Glutamatergic neuron (in vitro differentiated cells): ENCODE measurements at places on chromosomes 1 and 21. TPM values are rescaled to one million over a fixed set of nuclear protein-coding genes. Genes with fewer than 3 reads are reported as not detected.
A peak's percentile ranks its signal among the peaks of the same experiment; 100 is the strongest.

BNIPL gene
- 1.4 TPM for total RNA-seq

FAM163A gene
- not detected for total RNA-seq

ADAMTS1 gene
- 1.1 TPM for total RNA-seq

AMY1C gene
- not detected for total RNA-seq

GJA9 gene
- not detected for total RNA-seq

TRIM46 gene
- 30.4 TPM for total RNA-seq

DTL gene
- 7.4 TPM for total RNA-seq

PALMD gene
- total RNA-seq, result 5.1 TPM

TDRD10 gene
- not detected for total RNA-seq

RHOU gene
- 79.7 TPM for total RNA-seq

TNNT2 gene
- not detected for total RNA-seq

OR6K3 gene
- total RNA-seq, result not detected

DNA sequence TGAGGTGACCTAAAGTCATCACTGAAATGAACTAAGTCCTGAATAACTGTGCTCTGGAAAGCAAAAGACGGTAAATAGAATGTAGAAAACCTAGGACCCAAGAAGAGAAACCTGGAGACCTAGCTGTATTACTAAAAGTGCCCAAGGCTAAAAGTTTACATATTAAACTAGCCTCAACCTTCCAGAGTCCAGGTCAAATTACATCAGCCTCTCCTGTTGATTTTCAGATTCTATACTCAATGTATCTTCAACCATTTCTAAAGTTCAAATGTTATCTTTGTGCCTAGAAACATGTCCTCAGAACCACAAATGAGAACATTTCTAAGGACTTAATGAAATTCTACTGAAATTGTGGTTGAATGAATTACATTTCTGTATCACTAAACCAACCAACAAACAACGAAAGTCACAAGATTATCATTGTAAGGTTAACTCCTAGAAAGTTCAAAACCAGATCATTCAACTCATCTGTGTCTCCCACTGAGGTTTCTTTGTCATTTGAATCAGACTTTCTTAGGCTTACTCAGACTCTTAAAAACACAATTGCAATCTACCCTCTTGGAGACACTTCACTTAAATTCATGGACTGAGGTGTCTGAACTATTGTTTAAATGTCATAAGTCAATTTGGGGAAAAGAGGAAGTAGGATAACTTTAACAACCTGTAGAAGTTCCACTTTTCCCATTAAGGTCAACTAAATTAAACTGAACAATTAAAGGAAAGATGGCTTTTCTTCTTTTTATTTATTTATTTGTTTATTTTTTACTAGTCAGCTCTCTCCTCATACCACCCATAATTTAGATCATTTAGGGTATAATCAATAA lies 207.7 kb downstream of the BARHL2 start:
- no peaks in the 10 kb centered on the region for H3K36me3 ChIP-seq
- H3K4me3 ChIP-seq, result no peak overlapping the region
- H3K27me3 ChIP-seq, result no peaks in the 10 kb centered on the region
- peaks cover 4% of the 10 kb centered on the region for H3K4me1 ChIP-seq
- H3K27ac ChIP-seq, result no peak overlapping the region
- DNase-seq, result no peak

DNA sequence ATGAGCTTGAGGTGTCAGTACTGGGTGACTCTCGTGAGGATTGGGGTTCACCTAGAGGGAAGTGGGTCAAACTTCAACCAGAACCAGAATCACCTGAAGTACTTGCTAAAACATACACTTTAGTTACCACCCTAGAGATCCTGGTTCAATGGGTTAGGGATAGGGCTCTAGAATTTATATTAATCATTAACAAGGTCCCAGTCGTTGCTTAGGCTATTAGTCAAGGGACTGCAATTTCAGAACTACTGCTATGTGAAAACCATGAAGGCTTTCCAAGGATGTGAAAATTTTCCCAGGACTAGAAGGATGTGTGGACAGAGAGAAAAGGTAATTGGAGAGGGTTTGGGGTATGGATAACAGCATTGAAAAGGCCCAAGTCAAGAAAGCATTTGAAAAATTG lies 162.6 kb downstream of the GRIK1 start:
- no peak for DNase-seq
- H3K36me3 ChIP-seq, result no peaks in the 10 kb centered on the region
- H3K4me1 ChIP-seq, result no peaks in the 10 kb centered on the region
- no peak overlapping the region for H3K4me3 ChIP-seq
- H3K27ac ChIP-seq, result no peak overlapping the region

DNA sequence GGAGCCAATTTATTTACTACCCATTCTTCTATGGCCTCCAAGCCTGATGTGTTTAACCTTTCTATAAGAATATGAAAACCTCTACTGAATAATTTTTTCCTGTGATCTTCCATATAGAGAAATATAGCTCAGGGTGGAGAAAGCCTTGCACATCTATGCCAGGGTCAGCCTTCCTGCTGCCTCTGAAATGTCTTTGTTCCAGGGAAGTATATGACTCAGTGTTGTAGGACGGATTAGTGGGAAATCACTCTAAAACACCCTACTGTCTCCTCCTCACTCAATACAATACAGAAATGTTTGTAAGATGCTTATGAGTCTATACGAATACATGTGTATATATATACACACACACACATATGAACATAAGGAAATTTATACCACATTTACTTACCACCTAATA lies 1044.9 kb downstream of the BRINP3 start:
- H3K27me3 ChIP-seq, result no peaks in the 10 kb centered on the region
- H3K27ac ChIP-seq, result no peak overlapping the region
- H3K36me3 ChIP-seq, result no peaks in the 10 kb centered on the region

DNA sequence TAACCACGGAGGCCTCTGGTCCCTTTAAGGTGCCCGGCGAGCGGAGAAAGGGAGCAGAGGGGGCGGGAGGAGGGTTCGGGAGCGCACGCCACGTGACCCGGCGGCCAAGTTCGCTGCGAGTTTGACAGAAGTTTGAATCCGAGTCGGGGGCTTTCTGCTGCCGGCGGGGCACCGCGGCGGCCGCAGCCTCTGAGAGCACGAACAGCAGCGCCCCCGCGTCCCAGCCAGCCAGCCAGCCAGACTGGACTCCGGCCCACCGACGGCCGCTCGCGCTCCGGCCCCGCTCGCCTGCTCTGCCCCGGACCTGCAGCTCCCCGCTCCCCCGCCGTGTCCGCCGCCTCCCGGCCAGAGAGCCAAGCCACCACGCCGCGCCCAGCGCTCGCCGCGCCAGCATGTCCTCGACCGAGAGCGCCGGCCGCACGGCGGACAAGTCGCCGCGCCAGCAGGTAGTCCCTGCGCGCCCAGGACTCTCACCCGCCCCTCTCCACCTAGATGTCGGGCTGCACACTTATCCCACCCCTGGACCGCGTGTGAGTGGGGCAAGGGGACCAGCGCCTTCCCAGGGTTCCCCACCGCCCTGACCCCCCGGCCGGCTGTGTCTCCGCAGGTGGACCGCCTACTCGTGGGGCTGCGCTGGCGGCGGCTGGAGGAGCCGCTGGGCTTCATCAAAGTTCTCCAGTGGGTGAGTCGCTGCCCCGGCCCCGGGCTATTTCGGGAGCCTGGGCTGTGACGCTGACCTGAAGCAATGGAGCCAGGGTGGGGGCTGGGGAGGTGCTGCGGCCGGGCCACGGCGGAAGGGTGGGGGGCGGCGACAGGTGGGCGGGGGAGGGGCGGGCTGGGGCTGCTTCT lies at the start of gene SYPL2:
SYPL2 (plus strand) TSS at position 95 of the 849 bp plus-strand sequence; CDS start at position 393, 298 bp downstream.
- no peaks in the 10 kb centered on the region for H3K4me1 ChIP-seq
- H3K36me3 ChIP-seq, result no peaks in the 10 kb centered on the region
- DNase-seq, result peak; percentile 48
- H3K27me3 ChIP-seq, result peaks cover 12% of the 10 kb centered on the region

GRCh38 chr1:1400576-1401456 lies 1.7 kb upstream of the CCNL2 start:
- peak overlapping the region; percentile 75 for H3K27ac ChIP-seq
- H3K27me3 ChIP-seq, result peaks cover 3% of the 10 kb centered on the region
- no peaks in the 10 kb centered on the region for H3K36me3 ChIP-seq
- H3K4me3 ChIP-seq, result peak overlapping the region; percentile 93

GRCh38 chr1:4854367-4854766 lies 200.0 kb downstream of the AJAP1 start:
- H3K4me1 ChIP-seq, result no peaks in the 10 kb centered on the region
- H3K4me3 ChIP-seq, result no peak overlapping the region
- DNase-seq, result no peak
- no peaks in the 10 kb centered on the region for H3K36me3 ChIP-seq

DNA sequence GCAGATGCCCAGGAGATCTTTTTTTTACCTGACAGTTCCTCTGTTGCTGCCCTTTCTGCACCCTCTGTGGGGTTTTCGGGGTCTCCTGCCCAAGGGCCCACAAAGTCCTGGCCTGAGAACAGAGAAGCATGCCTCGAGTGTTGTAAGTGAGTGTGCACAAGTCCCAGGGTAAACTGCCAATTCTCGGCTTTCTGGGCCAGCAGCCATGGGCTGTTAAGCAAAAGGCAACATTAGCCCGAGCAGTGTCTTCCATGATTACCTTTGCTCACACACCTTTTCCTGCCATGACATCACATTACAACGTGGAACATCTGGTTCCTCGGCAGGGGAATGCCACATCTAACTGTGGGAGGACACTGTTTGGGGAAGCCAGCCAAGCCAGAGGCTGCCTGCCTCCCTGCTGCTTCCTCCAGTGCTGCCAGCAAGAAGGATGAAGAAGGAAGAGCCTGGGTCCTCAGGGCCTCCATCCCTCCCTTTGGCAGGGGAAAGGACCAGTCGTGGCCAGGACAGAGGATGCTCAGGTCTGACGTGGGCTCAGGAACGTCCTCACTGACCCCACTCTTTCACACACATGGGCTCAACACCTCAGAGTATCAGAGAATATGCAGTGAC lies 485.9 kb downstream of the OMA1 start:
- H3K36me3 ChIP-seq, result no peaks in the 10 kb centered on the region
- no peaks in the 10 kb centered on the region for H3K4me1 ChIP-seq
- H3K27me3 ChIP-seq, result peaks cover 5% of the 10 kb centered on the region
- H3K27ac ChIP-seq, result no peak overlapping the region
- no peak for DNase-seq
- H3K4me3 ChIP-seq, result no peak overlapping the region

- H3K4me3 ChIP-seq, result no peak overlapping the region
- no peaks in the 10 kb centered on the region for H3K27me3 ChIP-seq
- H3K36me3 ChIP-seq, result no peaks in the 10 kb centered on the region
- DNase-seq, result no peak
Measured at GRCh38 chr1:180811886-180812285, 100.8 kb upstream of the KIAA1614 start.

- no peaks in the 10 kb centered on the region for H3K27me3 ChIP-seq
- H3K4me1 ChIP-seq, result peaks cover 12% of the 10 kb centered on the region
- H3K27ac ChIP-seq, result no peak overlapping the region
- no peak overlapping the region for H3K4me3 ChIP-seq
Measured at GRCh38 chr1:197441999-197442414, 174.0 kb downstream of the CRB1 start.

GRCh38 chr1:244429818-244430217 lies 21.9 kb downstream of the ADSS2 start:
- no peak for DNase-seq
- no peaks in the 10 kb centered on the region for H3K36me3 ChIP-seq
- H3K27me3 ChIP-seq, result no peaks in the 10 kb centered on the region
- no peak overlapping the region for H3K27ac ChIP-seq
- no peaks in the 10 kb centered on the region for H3K4me1 ChIP-seq

GRCh38 chr1:232110281-232111090 lies 483.9 kb downstream of the DISC1 start:
- H3K27ac ChIP-seq, result peak overlapping the region; percentile 82
- peak; percentile 25 for DNase-seq

GRCh38 chr1:24540906-24541710 lies 14.8 kb upstream of the NCMAP start:
- H3K4me1 ChIP-seq, result peaks cover 6% of the 10 kb centered on the region
- no peak for DNase-seq
- no peaks in the 10 kb centered on the region for H3K36me3 ChIP-seq
- no peaks in the 10 kb centered on the region for H3K27me3 ChIP-seq
- H3K4me3 ChIP-seq, result no peak overlapping the region

DNA sequence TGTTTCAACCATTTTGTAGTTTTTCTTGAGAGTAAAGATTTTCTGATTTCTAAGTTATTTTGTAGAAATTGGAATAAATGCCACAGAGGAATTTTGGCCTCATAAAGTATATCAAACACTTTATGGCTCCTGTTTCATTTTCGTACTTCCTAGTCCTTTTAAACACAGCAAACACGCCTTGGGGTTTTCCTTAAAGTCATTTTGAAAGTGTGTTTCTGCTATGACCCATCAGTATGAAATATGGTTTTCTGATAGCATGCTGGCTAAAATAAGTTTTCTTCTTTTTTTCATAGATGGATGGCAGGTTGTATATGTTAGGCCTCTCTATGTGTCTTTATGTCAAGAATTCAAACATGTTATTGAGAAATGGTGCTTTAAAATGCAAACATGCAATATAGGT lies 940.1 kb upstream of the TMPRSS15 start:
- no peaks in the 10 kb centered on the region for H3K36me3 ChIP-seq
- H3K4me3 ChIP-seq, result no peak overlapping the region
- H3K27me3 ChIP-seq, result peaks cover 2% of the 10 kb centered on the region
- no peak overlapping the region for H3K27ac ChIP-seq

DNA sequence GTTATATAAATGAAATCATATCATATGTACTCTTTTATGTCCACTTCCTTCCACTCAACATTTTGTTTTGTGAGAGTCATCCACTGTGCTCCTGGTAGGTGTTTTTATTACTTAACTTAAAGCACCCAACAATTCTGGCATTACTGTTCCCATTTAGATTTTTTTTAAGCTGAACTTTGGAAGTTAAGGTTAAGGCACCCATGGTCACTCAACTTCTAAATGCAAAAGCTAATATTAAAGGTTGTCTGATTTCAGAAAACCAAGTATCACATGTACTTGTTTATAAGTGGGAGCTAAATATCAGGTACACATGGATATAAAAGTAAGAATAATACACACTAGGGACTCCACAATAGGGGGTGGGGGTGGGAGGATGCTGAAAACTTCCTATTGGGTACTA lies 42.7 kb downstream of the SCMH1 start:
- H3K36me3 ChIP-seq, result peaks cover 6% of the 10 kb centered on the region
- no peak overlapping the region for H3K27ac ChIP-seq
- no peaks in the 10 kb centered on the region for H3K27me3 ChIP-seq
- DNase-seq, result no peak
- no peaks in the 10 kb centered on the region for H3K4me1 ChIP-seq
- no peak overlapping the region for H3K4me3 ChIP-seq

GRCh38 chr1:188188317-188188716 lies 1359.6 kb downstream of the PLA2G4A start:
- H3K36me3 ChIP-seq, result peaks cover 6% of the 10 kb centered on the region
- H3K27me3 ChIP-seq, result no peaks in the 10 kb centered on the region
- no peak for DNase-seq
- H3K4me1 ChIP-seq, result no peaks in the 10 kb centered on the region

DNA sequence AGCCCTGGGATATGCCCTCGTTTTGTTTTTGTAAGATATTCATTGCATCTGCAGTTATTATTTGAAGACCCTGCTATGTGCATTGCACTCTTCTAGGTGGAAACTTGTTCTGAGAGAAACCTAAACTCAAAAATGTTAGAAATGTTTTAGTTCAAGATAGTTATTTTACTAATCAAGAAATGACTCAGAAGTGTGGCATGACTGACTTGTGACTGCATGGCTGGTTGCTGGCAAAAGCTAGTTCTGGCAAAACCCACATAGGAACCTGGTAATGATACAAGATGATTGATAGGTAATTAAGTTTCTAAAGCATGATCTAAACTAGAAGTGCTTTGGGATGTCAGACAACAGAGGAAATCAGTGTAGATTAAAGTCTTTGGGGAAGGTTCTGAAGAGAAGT lies 33.8 kb upstream of the NFASC start:
- no peak for DNase-seq
- peaks cover 52% of the 10 kb centered on the region for H3K4me1 ChIP-seq
- peak overlapping the region; percentile 7 for H3K4me3 ChIP-seq
- H3K36me3 ChIP-seq, result peaks cover 9% of the 10 kb centered on the region
- peaks cover 6% of the 10 kb centered on the region for H3K27me3 ChIP-seq
